ENCODE measurements at places on chromosomes 16 and 17. TPM values are rescaled to one million over a fixed set of nuclear protein-coding genes. Genes with fewer than 3 reads are reported as not detected.

ERAL1 gene
- 31.8 TPM for polyA plus RNA-seq

TOP2A gene
- polyA plus RNA-seq = 5.3 TPM

TEDC2 gene
- 31.5 TPM for polyA plus RNA-seq

PPP1R9B gene
- 30.5 TPM for polyA plus RNA-seq

MSLN gene
- polyA plus RNA-seq = 0.40 TPM
